ENCODE measurements at places on chromosomes 6 and 20.

GRCh38 chr6:125750692-125751333 is 1.4 kb downstream of the HEY2 start:
- H3K36me3 ChIP-seq, result no peaks in the 10 kb centered on the region
- no peak overlapping the region for H3K4me3 ChIP-seq
- no peak overlapping the region for H3K27ac ChIP-seq
- no peak for DNase-seq
- H3K4me1 ChIP-seq, result peaks cover 32% of the 10 kb centered on the region

GRCh38 chr20:5658912-5659345 is 91.3 kb upstream of the SHLD1 start:
- no peaks in the 10 kb centered on the region for H3K27me3 ChIP-seq
- peak; percentile 88 for DNase-seq
- no peak overlapping the region for H3K4me3 ChIP-seq
- peaks cover 40% of the 10 kb centered on the region for H3K4me1 ChIP-seq

DNA sequence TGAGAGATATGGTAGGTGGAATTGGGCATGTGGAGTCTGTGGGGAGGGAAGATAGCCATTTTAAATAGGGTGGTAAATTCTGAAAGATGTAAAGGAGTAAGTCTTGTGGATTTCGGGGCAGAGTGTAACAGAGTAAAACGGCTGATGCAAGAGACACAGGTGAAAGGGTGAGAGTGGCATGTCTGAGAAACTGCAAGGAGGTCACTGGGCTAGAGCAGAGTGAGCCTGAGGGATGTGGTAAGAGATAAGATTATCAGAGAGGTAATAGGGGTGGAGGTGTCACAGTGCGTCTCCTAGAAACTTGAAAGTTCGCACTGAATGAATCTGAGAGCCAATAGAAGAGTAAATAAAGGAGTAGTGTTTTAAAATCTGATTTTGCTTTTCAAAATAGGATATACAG is 308.1 kb downstream of the EPM2A start:
- no peak for DNase-seq
- H3K27ac ChIP-seq, result no peak overlapping the region
- no peaks in the 10 kb centered on the region for H3K36me3 ChIP-seq
- no peaks in the 10 kb centered on the region for H3K4me1 ChIP-seq

- H3K27me3 ChIP-seq, result no peaks in the 10 kb centered on the region
- no peak for DNase-seq
- no peak overlapping the region for H3K27ac ChIP-seq
- no peaks in the 10 kb centered on the region for H3K36me3 ChIP-seq
These were observed 621.2 kb upstream of the EYS start for GRCh38 chr6:66328200-66328599.

GRCh38 chr6:150767571-150768018 is 97.9 kb upstream of the MTHFD1L start:
- no peak for DNase-seq
- H3K27ac ChIP-seq, result no peak overlapping the region
- peaks cover 12% of the 10 kb centered on the region for H3K4me1 ChIP-seq
- H3K27me3 ChIP-seq, result no peaks in the 10 kb centered on the region

DNA sequence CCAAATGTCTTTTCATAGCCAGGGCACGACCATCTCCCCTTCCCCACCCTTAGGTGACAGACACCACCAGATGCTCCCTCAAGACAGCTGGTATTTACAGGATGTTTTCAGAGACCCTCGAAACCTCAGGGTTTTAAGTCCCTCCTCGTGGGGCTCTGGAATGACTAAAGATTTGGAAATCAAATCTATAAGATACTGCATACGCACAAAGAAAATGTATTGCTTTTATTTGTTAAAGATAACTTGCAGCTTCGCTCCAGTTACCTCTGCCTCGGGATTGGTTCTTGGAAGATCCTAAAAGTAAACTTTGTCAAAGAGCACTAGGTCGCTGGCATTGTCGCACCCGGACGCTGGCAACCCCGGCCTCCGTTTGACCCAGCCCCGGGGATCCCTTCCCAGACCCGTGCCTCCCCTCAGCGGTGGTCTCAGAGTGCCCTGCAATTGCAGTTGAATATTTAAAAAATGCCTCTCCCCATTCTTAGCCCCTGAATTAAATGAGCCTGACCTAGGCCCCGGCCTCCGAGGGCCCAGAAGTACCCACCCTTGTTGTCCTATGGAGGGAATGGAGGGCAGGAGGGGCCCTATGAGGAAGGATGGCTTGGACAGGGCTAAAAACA is 7.1 kb downstream of the PAX1 start:
- DNase-seq, result no peak
- no peak overlapping the region for H3K4me3 ChIP-seq
- H3K36me3 ChIP-seq, result no peaks in the 10 kb centered on the region
- H3K27ac ChIP-seq, result no peak overlapping the region

DNA sequence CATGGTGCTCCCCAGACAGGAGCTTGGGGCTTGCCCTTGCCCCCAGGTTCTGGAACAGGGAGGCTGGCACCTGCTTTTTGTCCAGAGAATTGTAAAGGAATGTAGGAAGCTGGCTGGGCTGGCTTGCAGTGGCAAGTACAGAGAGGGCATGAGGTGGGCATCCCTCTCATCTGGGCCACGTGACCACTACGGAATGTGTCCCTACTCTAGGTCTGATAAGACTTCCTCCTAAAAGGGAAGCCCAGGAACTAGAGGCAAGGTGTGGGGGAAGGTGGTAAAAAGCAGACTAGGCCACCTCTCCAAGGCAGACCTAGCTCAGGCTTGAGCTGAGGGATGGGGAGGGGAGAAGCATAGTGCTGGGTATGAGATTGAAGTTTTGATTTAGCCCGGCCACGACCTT is 38.8 kb downstream of the UNC5CL start:
- H3K4me3 ChIP-seq, result no peak overlapping the region
- no peaks in the 10 kb centered on the region for H3K36me3 ChIP-seq
- peaks cover 21% of the 10 kb centered on the region for H3K4me1 ChIP-seq
- DNase-seq, result no peak
- no peak overlapping the region for H3K27ac ChIP-seq
- H3K27me3 ChIP-seq, result no peaks in the 10 kb centered on the region

- H3K4me1 ChIP-seq, result no peaks in the 10 kb centered on the region
- H3K27ac ChIP-seq, result no peak overlapping the region
- no peaks in the 10 kb centered on the region for H3K36me3 ChIP-seq
These were observed 371.8 kb downstream of the BTBD3 start for GRCh38 chr20:12289465-12289864.

DNA sequence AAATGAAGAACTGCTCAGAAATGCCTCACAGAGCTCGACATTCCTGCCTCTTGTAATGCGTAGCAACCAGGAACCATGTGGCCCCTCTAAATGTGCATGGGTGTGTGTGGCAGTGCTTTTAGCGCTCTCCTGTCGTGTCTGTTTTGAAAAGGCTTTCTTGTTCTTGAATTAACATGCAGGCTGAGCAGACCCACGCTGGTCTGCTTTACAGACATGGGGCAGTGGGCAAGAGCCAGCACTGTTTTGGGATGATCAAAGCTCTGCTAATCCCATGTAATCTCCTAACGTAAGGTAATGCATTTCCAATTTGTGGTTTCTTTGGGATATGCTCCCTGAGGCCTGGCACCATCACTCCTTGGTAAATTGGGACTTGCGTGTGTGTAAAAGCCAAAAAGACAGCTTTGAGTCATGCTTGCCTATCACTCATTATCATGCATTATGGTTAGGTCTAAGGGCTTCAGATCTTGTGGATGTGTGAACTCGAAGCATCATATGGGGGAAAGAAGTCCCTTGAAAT is 11.8 kb downstream of the RIPOR2 start:
- no peaks in the 10 kb centered on the region for H3K36me3 ChIP-seq
- H3K27me3 ChIP-seq, result no peaks in the 10 kb centered on the region
- no peak for DNase-seq
- H3K4me1 ChIP-seq, result no peaks in the 10 kb centered on the region

Data from adrenal gland (tissue), 19 donors.